Activated gamma-delta T cell treated with anti-CD3 and anti-CD28 coated beads, Interleukin-2, amount 50 U/mL, for 16 hours (primary cell): ENCODE measurements at places on chromosomes 4 and X.
A peak's percentile ranks its signal among the peaks of the same experiment; 100 is the strongest.

DNA sequence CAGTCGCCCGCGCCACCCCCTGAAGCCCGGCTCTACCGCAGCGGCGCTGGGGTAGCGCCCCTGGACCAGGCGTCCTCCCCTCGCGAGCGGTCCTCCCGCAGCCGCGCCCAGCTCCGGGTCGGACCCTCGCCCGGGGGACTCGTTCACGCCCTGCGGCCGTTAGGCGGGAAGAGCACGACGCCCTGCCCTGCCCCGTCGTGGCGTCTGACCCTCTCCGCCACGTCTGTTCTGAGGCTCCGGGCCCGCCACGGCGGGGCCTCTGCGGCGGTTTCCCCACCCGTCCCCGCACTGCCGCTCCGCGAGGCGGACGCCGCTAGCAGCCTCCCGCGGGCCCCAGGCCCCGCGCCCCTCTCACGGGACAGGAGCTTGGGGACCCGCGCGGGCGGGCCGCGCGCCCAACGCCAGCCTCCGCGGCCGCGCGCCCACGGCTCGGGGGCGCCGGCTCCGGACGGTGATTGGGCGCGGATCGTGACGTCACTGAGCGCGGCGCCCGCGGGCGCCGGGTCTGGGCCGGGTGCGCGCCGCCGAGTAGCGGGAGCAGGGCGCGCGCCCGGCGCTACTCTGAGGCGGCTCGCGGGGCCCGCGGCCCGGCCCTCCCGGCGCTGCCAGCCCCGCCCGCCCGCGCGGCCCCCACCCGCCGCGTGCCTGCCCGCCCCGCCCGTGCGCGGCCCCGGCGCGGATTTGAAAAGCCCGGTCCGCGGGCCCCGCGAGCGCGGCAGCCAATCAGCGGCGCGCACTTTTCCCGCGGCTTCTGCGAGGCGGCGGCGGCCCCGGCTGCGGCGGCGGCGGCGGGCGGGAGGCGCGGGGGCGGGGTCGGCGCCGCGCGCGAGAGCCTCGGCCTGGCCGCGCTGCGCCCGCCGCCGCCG is at the start of gene NSD2:
NSD2 (plus strand) TSS at position 816 of the 866 bp plus-strand sequence. CDS start 29,262 bp downstream, outside the sequence.
- peak; percentile 73 for DNase-seq

DNA sequence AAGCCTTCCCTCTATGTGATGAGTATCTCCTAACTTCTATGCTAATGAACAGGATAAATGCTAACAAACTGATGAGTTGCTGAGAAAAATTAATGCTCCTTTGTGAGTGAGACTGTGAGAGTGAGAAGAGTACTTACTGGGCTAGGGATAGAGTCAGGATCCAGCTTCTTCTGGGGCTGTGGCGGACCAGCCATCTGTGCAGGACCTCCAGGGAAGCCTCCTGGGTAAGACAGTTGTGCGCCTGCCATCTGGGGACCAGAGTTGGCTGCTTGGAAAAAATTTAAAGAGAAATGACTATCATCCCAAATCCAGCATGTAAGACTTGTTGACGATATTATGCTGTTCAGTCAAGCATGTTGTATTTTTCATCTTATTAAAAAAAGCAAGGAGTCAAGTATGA is 21.0 kb downstream of the SEC24D start:
- no peak for DNase-seq

GRCh38 chrX:106932492-106932923 is 12.3 kb downstream of the CLDN2 start:
- DNase-seq: no peak

DNA sequence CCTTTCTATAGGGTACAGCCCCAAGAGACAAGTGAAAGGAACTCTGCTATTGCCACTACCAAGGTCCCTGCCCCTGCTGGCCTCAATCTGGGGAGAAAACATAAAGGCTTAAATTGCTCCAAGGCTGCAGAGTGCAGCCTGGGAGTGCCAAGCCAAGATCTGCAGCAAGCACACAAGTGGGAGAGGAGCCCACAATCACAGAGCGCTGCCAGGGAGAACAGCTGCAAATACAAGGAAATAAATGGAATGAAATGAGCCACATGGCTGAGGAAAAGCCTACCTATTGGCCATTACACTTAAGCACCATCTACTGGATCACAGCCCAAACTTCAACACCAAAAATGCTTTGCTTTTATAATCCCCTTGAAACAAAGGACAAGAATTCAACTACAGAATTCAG is 582.4 kb downstream of the FAM133A start:
- DNase-seq: no peak

DNA sequence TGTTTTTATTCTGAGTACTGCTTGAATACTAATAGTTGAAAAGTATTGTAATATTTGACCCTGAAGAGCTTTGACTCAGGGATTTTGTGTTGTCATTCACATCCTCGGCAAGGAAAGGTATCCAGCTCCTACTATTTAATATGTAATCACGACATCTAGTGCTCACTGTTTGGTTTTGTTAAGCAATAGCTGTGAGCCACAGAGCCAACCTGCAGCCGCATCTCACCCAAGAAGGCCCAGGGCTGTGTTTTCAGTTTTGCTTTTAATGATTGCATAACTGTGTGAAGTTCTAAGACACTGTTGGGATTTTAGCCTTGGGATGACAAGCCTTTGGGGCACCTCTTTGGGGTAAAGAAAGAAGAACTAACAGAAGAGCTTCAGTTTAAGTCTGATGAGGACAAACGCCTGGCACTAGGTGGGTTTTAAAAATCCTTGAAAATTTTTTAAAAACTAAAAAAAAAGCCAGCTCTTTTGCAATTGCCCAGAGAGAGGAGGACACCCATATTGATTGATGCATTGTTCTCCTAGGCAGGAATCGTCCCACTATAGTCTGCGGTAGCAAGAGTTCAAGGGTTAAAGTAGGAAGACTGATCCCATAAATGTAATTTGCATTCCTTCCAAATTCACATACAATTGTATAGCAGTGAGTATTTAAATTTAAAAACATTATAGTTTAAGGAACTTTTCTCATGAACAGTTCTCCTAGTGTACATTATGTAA is 157.8 kb downstream of the RELL1 start:
- no peak for DNase-seq

DNA sequence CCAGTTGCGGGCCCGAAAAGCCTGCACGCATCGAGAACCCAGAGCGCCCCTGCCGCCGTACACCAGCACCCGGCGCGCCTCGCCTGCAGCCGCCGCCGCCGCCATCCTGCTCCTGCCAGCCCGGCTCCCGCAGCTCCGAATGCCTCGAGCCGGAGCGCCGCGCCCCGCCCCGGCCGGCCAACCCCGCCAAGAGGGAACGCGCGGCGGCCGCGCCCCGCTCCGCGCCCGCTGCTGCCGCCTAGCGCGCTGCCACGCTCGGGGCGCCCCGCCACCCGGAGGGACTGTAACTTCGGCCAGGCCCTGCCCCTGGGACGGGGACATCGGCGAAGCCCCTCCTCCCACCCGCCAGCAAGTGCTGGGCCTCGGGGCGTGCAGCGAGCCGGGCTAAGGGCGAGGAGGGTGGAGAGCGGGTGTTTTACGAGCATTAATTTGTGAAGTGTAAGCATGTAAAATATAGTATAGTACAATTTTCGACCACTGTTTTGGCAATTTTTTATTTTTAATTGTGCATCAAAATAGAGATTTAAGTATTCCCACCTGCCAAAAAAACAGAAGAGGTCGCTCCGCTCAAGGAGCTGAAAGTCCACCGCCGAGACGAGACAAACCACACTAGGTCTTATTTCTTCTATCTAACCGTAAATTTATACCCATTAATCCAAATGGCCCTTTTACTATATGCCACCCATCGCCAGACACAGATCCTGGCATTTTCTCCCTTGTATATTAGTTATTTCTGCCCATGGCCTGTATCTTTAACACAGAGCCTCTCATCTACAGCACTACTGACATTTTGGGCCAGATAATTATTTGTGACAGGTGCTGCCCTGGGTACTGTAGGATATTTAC is at the start of gene QDPR:
QDPR (minus strand) TSS at position 141 of the 846 bp plus-strand sequence; CDS start at position 105, 36 bp downstream.
- peak; percentile 62 for DNase-seq
